ENCODE measurements at places on chromosomes 13 and 19. TPM values are rescaled to one million over a fixed set of nuclear protein-coding genes. Genes with fewer than 3 reads are reported as not detected.
A peak's percentile ranks its signal among the peaks of the same experiment; 100 is the strongest.

The ZNF90 gene
- total RNA-seq, result 4.9 TPM

The TRPC4 gene
- 0.32 TPM for total RNA-seq

The SLC1A6 gene
- total RNA-seq, result not detected

GRCh38 chr13:94640721-94641120 is 39.1 kb downstream of the GPR180 start:
- DNase-seq, result no peak
- H3K27ac ChIP-seq, result no peak overlapping the region
- no peaks in the 10 kb centered on the region for H3K36me3 ChIP-seq
- no peaks in the 10 kb centered on the region for H3K4me1 ChIP-seq
- H3K27me3 ChIP-seq, result no peaks in the 10 kb centered on the region

DNA sequence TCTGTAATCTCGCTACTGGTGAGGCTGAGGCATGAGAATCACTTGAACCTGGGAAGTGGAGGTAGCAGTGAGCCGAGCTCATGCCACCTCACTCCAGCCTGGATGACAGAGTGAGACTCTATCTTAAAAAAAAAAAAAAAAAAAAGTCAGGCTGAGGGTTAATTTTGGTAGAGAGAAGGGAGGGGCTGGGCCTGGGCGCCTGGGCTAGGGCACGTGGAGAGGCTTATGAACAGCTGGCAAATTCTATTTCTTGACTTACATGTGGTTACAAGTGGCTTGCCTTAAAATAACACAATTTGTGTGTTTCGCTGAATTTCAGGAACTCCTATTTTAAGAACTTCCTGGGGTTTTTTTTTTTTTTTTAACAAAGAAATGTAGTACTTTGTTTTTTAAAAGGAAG is 47.6 kb upstream of the MAP3K10 start:
- H3K4me3 ChIP-seq, result no peak overlapping the region
- H3K27ac ChIP-seq, result no peak overlapping the region
- no peaks in the 10 kb centered on the region for H3K4me1 ChIP-seq
- no peak for DNase-seq
- no peaks in the 10 kb centered on the region for H3K36me3 ChIP-seq

The DDX49 gene
- total RNA-seq, result 34.1 TPM

- no peak overlapping the region for H3K4me3 ChIP-seq
- no peaks in the 10 kb centered on the region for H3K4me1 ChIP-seq
- no peaks in the 10 kb centered on the region for H3K36me3 ChIP-seq
- H3K27ac ChIP-seq, result no peak overlapping the region
- DNase-seq, result no peak
Measured at GRCh38 chr13:95530178-95530577, 22.3 kb upstream of the CLDN10 start.

- H3K27ac ChIP-seq, result no peak overlapping the region
- H3K27me3 ChIP-seq, result peaks cover 55% of the 10 kb centered on the region
- no peaks in the 10 kb centered on the region for H3K36me3 ChIP-seq
- no peaks in the 10 kb centered on the region for H3K4me1 ChIP-seq
Measured at GRCh38 chr19:49438261-49438660, 3.1 kb downstream of the SLC17A7 start.

GRCh38 chr19:34806976-34807860 is 34.2 kb upstream of the ZNF599 start:
- no peak overlapping the region for H3K4me3 ChIP-seq
- H3K27ac ChIP-seq, result no peak overlapping the region
- no peaks in the 10 kb centered on the region for H3K36me3 ChIP-seq
- DNase-seq, result no peak
- no peaks in the 10 kb centered on the region for H3K27me3 ChIP-seq
- H3K4me1 ChIP-seq, result no peaks in the 10 kb centered on the region

DNA sequence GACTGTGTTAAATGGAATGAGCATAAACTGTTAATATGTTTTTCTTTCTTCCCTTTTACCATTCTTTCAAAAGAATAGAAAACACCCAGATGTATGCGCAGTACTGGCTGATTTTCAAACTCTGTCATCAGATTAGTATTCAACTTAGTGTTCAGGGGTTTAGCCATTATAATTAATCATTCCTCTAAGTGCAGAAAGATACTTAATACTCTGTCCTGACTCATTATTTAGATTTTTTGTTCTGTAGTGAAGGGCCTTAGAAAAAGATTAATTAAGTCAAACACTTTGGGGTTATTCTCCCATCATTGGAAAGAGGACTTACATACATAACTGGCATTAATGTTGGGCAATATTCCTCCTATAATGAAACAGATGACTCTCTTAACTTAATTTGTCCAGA is 1316.7 kb upstream of the SLC10A2 start:
- no peak overlapping the region for H3K4me3 ChIP-seq
- no peak for DNase-seq
- no peaks in the 10 kb centered on the region for H3K27me3 ChIP-seq
- no peaks in the 10 kb centered on the region for H3K4me1 ChIP-seq
- no peak overlapping the region for H3K27ac ChIP-seq
- H3K36me3 ChIP-seq, result no peaks in the 10 kb centered on the region

DNA sequence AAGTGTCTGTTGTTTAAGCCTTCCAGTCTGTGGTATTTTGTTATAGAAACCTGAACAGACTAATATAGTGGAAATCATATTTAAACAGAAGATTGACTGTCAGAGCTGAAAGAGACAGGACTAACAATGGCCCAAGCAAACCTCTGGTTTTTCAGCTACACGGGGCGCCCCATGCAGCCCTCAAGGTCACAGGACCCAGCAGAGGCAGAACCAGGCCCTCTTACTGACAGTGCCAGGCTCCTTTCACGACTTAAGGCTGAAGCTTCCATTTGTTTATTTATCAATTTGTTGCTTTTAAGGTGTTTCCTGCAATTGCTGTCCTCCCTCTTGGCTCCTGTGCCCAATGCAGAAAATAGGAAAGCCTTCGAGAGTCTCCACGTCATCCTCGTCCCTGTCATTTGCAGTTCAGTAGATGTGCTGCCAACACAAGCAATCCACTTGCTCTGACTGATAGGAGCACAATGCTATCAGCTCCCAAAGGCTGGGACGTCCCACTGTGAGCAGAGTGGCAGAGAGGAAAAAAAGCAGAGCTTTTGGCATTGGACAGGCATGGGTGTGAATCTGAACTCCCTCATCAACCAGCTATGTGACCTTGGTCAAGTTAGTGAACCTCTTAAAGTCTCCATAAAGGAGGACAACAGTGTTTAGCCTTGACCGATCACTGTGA is 10.5 kb upstream of the SLC7A1 start:
- H3K4me3 ChIP-seq, result no peak overlapping the region
- no peak overlapping the region for H3K27ac ChIP-seq
- H3K27me3 ChIP-seq, result no peaks in the 10 kb centered on the region

DNA sequence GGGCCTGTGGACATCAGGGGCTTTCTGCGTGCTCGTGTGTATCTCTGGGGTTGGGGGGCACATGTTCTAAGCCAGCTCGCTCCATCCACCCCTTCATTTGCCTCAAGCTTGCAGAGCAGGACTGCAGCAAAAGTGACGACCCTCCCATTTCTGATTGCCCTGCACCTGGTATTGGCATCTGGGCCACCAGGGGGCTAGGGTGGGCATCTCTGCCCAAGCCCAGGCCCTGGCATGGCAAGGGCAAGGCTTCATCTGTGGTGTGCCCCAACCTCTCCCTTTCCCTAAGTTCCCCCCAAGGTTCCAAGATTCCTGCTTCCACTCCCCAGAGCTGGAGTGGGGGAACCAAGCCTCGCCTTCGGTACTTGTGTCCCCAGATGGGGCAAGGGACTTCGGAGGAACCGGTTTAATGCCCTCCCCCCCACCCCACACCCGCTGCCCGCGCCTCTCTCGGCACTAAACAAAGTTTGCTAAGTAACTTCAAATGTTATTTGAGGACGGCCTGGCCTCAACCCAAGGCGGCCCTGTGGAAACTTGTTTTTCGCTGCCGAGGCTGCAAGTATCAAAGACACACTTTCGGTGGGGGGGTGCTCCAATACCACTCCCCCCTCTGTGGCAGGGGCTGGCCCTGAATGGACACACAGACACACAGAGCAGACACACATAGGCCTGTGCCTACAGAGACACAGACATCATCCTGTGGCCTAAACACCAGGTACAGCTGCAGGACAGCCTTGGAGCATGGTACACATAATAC is 12.2 kb downstream of the NFIX start:
- H3K4me3 ChIP-seq, result peak overlapping the region; percentile 28
- H3K36me3 ChIP-seq, result no peaks in the 10 kb centered on the region
- DNase-seq, result peak; percentile 90
- no peaks in the 10 kb centered on the region for H3K27me3 ChIP-seq
- peaks cover 60% of the 10 kb centered on the region for H3K4me1 ChIP-seq
- H3K27ac ChIP-seq, result peak overlapping the region; percentile 95

DNA sequence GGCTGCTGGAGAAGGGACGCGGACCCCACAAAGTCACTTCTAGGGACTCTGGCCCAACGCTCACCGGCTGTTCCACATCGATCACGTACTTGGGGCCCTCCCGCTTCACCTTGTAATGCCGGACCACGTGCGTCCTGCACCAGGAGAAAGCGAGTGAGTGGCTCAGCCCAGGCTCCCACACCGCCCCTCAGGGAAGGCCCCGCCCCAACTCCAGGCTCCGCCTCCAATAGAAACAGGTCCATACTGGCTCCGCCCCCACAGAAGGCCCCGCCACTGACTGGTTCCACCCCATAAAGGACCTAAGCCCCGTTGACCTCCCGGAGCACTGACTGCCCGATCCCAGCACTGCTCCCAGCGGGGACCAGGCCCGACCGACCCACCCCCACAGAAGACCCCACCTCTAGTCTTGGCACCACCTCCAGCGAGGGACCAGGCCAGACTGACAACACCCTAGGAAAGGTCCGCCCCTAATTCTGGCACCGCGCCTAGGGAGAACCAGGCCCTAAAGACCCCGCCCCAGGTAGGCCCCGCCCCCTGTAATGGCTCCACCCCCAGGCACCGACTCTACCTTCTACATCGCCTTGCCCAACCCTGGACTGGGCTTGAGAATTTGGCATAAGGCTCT is 11.3 kb downstream of the STAP2 start:
- DNase-seq, result peak; percentile 71
- peak overlapping the region; percentile 57 for H3K4me3 ChIP-seq
- no peaks in the 10 kb centered on the region for H3K4me1 ChIP-seq
- peak overlapping the region; percentile 27 for H3K27ac ChIP-seq

Measured in breast epithelium (tissue), 4 donors.